ENCODE measurements at places on chromosomes 7 and 10. TPM values are rescaled to one million over a fixed set of nuclear protein-coding genes. Genes with fewer than 3 reads are reported as not detected.

PTPRZ1 gene
- total RNA-seq, result not detected

KCND2 gene
- 0.17 TPM for total RNA-seq

SPOCK2 gene
- 0.33 TPM for total RNA-seq

PPP1R17 gene
- not detected for total RNA-seq

CUZD1 gene
- 0.40 TPM for total RNA-seq

PNLIPRP1 gene
- not detected for total RNA-seq
